ENCODE measurements at places on chromosomes 13 and 19. TPM values are rescaled to one million over a fixed set of nuclear protein-coding genes. Genes with fewer than 3 reads are reported as not detected.

GJB6 gene
- 3.9 TPM for total RNA-seq

ZNF317 gene
- 92.4 TPM for total RNA-seq

CDX2 gene
- total RNA-seq, result not detected

TMEM255B gene
- 1.3 TPM for total RNA-seq

CFD gene
- 1.9 TPM for total RNA-seq

CCDC169 gene
- not detected for total RNA-seq

IZUMO2 gene
- total RNA-seq, result not detected

ZNF616 gene
- total RNA-seq, result 2.8 TPM

CYP4F12 gene
- not detected for total RNA-seq

ZNF628 gene
- total RNA-seq, result 23.9 TPM

DZIP1 gene
- total RNA-seq, result not detected

SIGLEC12 gene
- total RNA-seq, result not detected

ATP1A3 gene
- total RNA-seq, result 11.1 TPM

B3GNT8 gene
- total RNA-seq, result 0.67 TPM

CCNE1 gene
- total RNA-seq, result 18.5 TPM

HCN2 gene
- 1.2 TPM for total RNA-seq

OR10H1 gene
- total RNA-seq, result not detected

CLEC11A gene
- 0.74 TPM for total RNA-seq

EDNRB gene
- total RNA-seq, result not detected

TNFSF13B gene
- 5.4 TPM for total RNA-seq

PEG3 gene
- 0.17 TPM for total RNA-seq

FAM187B gene
- total RNA-seq, result not detected

PCSK4 gene
- total RNA-seq, result 1.3 TPM

GJA3 gene
- total RNA-seq, result not detected

ZNF555 gene
- 3.0 TPM for total RNA-seq

LAIR1 gene
- total RNA-seq, result 33.2 TPM

CYP2F1 gene
- 0.25 TPM for total RNA-seq

RASL11A gene
- total RNA-seq, result 2.9 TPM

RASAL3 gene
- 122 TPM for total RNA-seq

CEACAM19 gene
- total RNA-seq, result not detected

ZNF486 gene
- total RNA-seq, result 3.7 TPM

CABP5 gene
- total RNA-seq, result 0.32 TPM

TMEM145 gene
- not detected for total RNA-seq

STOML3 gene
- not detected for total RNA-seq

NLRP7 gene
- not detected for total RNA-seq

SIGLEC5 gene
- total RNA-seq, result not detected

ZNF709 gene
- total RNA-seq, result 1.9 TPM

WASF3 gene
- 0.49 TPM for total RNA-seq

PINLYP gene
- not detected for total RNA-seq

NLRP11 gene
- not detected for total RNA-seq

FRY gene
- 12.8 TPM for total RNA-seq

ZNF578 gene
- total RNA-seq, result 0.27 TPM

ENOX1 gene
- not detected for total RNA-seq

ZNF524 gene
- total RNA-seq, result 13.7 TPM

C19orf44 gene
- total RNA-seq, result 1.9 TPM

CYP2A6 gene
- not detected for total RNA-seq

INAFM1 gene
- 11.0 TPM for total RNA-seq

PCDH8 gene
- not detected for total RNA-seq

ZNF554 gene
- 3.3 TPM for total RNA-seq

CEACAM20 gene
- total RNA-seq, result not detected
